ENCODE measurements at places on chromosomes 13 and 19.
A peak's percentile ranks its signal among the peaks of the same experiment; 100 is the strongest.

DNA sequence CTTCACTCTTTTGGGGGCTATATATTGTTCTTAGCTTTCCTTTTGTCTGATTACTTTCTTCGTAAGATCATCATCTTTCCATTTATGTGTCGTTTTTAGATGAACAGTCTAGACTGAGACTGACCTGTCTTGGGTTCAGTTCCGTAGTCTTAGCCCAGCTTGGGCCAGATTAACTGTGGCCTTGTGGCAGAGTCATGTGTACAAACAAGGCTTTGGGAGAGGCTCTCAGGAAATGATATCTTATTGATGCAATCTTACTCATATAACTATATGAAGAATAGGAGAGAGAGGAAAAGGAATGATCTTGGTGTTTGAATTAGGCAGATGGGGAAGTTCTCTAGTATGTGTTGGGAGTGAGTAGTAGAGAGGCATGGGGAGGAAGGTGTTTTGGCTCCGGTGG is 6.8 kb upstream of the ERCC5 start:
- no peak for DNase-seq

GRCh38 chr13:102913914-102914313 is 68.1 kb downstream of the ERCC5 start:
- DNase-seq: no peak

DNA sequence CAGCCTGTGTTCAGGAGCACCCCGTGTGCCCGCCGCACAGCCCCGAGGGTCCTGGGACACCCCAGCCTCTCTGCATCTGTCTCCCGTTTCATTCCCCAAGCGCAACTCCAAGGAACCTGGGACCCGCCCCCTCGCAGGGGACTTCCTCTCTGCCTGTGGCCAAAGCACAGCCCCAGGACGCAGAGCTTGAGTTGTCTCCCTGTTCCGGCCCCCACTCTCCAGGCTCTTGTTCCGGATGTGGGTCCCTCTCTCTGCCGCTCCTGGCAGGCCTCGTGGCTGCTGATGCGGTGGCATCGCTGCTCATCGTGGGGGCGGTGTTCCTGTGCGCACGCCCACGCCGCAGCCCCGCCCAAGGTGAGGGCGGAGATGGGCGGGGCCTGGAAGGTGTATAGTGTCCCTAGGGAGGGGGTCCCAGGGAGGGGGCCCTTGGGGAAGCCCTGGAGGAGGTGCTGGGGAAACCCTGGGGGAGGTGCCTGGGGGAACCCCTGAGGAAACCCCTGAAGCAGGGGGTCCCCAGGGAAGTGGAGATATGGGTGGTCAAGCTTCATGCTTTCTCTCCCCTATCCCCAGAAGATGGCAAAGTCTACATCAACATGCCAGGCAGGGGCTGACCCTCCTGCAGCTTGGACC is 1.3 kb downstream of the HCST start:
- peak; percentile 74 for DNase-seq

- DNase-seq: no peak
Observed at GRCh38 chr13:102214956-102215355, 186.9 kb downstream of the FGF14 start.

DNA sequence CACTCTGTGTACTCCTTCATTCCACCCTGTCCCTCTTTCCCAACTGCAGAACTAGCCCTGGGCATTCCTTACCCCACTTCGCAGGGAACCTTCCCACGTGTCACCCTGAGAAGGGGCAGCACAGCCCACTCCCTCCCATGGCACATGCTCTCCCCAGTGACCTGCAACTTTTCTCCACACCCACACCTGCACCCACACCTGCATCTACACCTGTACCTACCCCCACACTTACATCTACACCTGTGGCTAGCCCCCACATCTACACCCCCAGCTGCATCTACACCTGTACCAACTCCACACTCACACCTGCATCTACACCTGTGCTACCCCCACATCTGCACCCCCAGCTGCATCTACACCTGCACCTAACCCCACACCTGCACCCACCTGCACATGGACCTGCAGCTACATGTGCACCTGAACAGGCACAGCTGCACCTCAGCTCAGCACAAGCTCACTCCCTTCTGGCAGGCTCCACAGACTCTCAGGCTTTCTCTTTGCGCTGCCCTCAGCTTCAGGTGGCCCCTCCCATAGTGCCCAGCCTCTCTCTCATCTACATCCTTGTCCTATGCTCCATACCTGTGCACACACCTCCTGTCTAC is 234.1 kb downstream of the TUBA3C start:
- DNase-seq: no peak

Measured in AG08396 (cell line).